CD4-positive, alpha-beta T cell treated with Interleukin-17A for 4 hours (primary cell): ENCODE measurements at places on chromosomes 12 and 14.

GRCh38 chr12:51390891-51391282 lies 319 bp downstream of the GALNT6 start:
- peak; percentile 43 for DNase-seq

DNA sequence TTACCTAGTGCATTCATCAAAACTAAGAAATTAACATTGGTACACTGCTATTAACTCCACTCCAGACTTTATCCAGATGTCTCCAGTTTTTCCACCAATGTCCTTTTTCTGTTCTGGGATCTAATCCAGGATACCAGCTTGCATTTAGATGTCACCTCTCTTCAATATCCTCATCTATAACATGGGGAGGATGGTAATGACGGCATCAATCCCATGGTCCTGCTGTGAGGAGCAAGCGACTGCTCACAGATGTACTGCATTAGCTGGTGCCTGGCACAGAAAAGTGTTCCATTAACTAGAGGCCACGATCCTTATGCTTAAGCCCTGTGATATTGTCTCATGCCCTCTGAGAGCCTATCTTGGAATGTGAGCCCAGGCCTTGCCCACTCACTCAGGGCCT lies 53.8 kb downstream of the CALM1 start:
- no peak for DNase-seq

DNA sequence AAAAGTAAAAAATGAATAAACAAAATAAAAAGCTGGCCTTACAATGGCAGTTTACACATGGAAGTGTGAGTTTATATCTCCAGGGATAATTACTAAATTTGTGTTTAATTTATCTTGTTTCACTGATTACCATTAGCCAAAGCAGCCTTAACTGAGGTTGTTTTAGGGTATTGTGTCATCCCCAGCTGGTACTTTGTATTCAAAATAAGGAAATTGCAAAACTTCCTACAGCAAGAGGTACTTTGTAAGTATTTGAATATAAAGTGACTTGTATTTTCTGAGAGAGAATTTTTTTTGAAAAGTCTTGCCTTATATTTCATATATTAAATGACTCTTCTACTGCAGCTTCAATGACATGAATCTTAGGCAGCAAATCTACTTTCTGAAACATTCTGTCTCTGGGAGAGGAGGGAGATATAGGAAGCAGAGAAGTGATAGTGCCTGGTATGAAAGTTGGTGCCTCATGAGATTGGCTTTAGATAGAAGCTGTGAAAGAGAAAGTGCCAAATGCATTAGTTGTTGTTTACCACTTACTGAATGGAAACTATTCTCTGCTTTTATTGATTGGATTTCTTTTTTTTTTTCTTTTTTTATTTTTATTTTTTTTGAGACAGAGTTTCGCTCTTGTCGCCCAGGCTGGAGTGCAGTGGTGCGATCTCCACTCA lies 6.7 kb downstream of the FNTB start:
- no peak for DNase-seq

GRCh38 chr12:124040737-124041136 lies 67.7 kb downstream of the ZNF664 start:
- no peak for DNase-seq

GRCh38 chr14:38971258-38971921 lies 131.6 kb downstream of the SEC23A start:
- DNase-seq, result no peak

DNA sequence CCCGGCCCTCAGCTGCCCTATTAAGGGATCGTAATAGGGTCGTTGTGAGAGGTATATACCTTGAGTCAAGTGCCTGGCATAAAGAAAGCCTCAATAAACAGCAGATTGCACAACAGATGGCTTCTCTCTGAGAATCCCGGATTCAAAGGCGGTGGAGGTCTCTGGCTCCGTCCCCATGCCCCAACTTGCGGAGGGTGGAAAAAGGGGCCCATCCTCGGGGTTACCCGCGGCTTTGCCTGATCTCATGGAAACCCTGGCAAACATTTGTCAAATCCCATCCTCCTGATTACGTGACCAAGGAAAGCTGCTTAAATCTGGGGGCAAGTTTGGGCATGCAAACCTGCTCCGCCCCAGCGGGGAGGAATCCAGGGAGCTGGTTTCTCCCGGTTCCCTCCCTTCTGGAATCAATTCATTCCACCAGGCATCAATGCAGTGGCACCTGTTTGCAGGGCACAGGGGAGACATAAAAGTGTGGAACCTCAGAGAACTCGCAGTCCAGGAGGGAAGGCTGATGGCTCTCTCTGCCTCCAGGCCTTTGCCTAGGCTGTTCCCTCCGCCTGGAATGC lies 12.3 kb downstream of the TRPV4 start:
- no peak for DNase-seq
